ENCODE measurements at places on chromosomes 7 and 10.
A peak's percentile ranks its signal among the peaks of the same experiment; 100 is the strongest.

- DNase-seq: no peak
Observed at GRCh38 chr10:97058521-97058920, 127.2 kb downstream of the SLIT1 start.

GRCh38 chr10:36608866-36609265 is 516.5 kb upstream of the ANKRD30A start:
- DNase-seq: no peak

DNA sequence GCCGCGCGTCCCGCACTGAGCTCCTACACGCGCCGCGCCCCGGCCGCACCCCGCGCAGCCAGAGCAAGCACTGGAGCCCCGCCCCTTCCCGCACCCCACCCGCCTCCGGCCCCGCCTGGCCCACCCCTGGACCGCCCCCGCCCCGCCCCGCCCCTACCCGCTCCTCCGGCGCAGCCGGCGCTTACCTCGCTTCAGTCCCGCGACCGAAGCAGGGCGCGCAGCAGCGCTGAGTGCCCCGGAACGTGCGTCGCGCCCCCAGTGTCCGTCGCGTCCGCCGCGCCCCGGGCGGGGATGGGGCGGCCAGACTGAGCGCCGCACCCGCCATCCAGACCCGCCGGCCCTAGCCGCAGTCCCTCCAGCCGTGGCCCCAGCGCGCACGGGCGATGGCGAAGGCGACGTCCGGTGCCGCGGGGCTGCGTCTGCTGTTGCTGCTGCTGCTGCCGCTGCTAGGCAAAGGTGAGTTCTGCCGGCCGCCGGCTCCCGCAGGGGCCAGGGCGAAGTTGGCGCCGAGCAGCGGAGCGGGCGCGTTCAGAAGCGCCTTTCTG is at the start of gene RET:
RET (plus strand) TSS at position 194 of the 545 bp plus-strand sequence; CDS start at position 384, 190 bp downstream.
- no peak for DNase-seq

GRCh38 chr7:20151708-20152456 is 65.3 kb downstream of the MACC1 start:
- no peak for DNase-seq

- DNase-seq: no peak
Observed at GRCh38 chr10:89887830-89888229, 186.4 kb downstream of the KIF20B start.

GRCh38 chr10:7211857-7212577 is 198.8 kb downstream of the SFMBT2 start:
- no peak for DNase-seq

GRCh38 chr7:65938336-65938895 is 43.6 kb downstream of the GUSB start:
- DNase-seq: no peak

- no peak for DNase-seq
Observed at GRCh38 chr10:36221101-36221500, 579.0 kb upstream of the FZD8 start.

- DNase-seq: no peak
Observed at GRCh38 chr7:112572669-112573301, 92.0 kb downstream of the LSMEM1 start.

- DNase-seq: no peak
Observed at GRCh38 chr7:37286454-37286832, 162.2 kb downstream of the ELMO1 start.

- DNase-seq: no peak
Observed at GRCh38 chr10:88459530-88459929, 123.6 kb downstream of the RNLS start.

- no peak for DNase-seq
Observed at GRCh38 chr7:124856299-124856888, 73.2 kb downstream of the POT1 start.

DNA sequence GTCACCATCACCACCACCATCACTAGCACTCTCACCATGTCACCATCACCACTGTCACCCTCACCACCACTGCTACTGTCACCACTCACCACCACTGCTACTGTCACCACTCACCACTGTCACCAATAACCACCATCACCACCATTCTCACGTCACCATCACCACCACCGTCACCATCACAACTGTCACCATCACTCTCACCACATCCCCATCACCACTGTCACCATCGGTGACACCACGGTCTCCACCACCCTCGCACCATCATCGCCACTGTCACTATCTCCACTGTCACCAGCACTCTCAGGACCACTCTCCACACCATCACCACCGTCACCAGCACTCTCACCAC is 130.4 kb downstream of the MAD1L1 start:
- DNase-seq: no peak

- DNase-seq: no peak
Observed at GRCh38 chr7:29372351-29373090, 177.9 kb downstream of the CHN2 start.

GRCh38 chr7:151244841-151245346 is 3.6 kb downstream of the SMARCD3 start:
- no peak for DNase-seq

DNA sequence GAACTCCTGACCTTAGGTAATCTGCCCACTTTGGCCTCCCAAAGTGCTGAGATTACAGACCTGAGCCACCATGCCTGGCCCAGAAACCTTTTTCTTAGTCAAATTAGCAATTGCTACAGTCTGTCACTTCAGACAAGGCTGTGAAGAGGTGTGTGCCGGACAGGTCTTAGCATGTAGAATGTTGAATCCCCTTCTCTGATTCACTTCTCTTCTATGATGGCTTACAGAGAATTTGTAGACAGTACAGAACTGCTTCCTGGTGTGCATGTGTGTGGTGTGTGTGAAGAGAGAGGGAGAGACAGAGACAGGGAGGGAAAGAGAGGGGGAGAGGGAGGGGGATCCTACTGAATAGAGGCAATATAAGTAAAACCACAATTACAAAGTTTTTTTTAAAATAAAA is 150.4 kb downstream of the PARD3 start:
- no peak for DNase-seq

GRCh38 chr7:23273141-23273599 is 26.0 kb upstream of the MALSU1 start:
- peak; percentile 91 for DNase-seq

DNA sequence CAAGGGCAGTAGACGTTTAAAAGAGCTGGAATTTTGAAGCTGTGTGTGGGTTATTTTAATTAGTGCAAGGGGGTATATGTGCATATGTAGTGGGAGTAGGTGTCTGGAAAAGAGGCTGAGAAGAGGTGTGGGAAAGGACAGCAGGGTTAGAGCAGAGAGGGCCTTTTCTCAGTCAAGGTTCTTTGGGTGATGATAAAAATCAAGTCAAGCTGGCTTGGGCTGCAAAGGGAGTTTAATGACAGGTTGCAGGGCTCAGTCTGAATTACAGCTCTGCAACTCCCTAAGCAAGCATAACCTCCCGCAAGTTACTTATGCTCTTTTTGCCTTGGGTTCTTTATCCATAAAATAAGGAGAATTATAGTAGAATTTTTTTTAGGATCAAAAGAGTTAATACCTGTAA is 83.5 kb downstream of the RELN start:
- DNase-seq: no peak

GRCh38 chr10:12833451-12833850 is 168.1 kb downstream of the CCDC3 start:
- no peak for DNase-seq

DNA sequence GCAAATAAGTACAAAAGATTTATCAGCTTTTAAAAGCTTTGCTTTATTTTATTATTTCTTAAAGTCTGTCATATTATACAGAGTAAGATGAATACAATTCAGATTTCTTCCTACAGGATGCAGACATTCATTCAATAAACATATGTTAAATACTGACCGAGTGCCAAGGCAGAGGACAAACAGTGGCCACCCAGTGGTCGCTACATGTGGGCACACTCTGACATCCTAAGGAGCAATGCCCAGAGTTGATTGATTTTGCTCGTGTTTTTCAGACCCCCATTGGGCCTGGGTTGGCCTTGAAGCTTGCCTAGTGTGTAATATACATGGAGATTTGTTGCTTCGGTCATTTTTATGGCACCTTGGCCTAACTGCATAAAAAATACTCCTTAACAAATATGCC is 201.2 kb downstream of the CCDC3 start:
- DNase-seq: no peak

DNA sequence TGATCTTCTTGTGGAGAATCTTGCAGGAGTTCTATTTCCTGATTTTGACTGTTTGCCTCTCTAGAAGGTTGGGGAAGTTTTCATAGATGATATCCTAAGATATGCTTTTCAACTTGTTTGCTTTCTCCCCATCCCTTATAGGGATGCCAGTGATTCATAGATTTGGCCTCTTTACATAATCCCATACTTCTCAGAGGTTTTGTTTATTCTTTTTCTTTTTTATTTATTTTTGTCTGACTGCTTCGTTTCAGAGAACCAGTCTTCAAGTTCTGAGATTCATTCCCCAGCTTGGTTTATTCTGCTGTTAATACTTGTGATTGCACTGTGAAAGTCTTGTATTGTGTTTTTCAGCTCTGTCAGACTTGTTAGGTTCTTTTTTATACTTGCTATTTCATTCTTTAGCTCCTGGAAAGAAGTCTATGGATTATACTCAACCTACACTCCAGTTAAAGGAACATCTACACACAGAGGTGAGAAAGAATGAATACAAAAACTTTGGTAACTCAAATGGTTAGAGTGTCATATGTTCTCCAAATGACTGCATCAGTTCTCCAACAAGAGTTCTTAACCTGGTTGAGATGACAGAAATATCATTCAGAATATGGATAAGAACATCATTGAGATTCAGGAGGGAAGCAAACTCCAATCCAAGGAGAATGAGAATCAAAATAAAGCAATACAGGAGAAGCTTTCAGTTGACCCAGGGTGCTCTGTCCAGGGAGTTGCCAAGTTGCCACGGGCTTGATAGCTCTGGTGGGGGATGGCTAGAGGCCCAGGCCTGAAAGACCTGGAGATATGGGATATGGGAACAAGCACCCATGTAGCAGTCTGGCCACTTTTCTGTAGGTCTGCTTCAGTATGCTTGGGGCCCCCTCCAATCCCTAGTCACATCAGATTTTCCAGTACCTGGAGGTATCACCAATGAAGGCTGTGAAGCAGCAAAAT is 150.3 kb downstream of the AHR start:
- no peak for DNase-seq

- no peak for DNase-seq
Observed at GRCh38 chr10:8227246-8227645, 172.8 kb downstream of the GATA3 start.

- DNase-seq: no peak
Observed at GRCh38 chr7:90188281-90188680, 23.3 kb upstream of the STEAP2 start.

DNA sequence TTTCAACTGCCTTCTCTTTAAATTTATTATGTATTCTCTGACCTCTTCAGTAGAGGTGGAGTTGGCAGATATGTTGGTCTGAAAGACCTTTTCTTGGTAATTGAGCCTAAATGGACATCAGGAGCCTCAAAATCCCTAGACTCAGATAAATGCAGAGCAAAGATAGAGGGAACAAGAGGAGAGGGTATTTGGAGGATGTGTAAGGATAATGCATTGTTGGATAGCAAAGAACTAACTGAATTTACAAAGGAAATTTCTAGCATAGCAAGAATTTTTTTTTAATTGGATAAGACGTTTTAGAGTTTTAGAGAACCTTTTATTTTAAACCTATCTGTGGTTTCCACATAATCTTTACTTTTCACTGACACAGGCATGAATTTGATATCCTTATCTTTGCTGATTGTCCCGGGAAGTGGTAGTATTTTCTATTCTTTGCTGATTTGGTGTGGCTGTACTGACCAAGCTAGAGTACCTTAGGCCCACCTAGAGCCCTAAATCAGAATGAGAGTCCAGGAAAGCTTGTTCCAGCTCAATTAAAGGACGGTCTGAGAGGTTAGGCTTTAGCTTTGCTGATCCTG is 91.3 kb downstream of the NRF1 start:
- DNase-seq: no peak

DNA sequence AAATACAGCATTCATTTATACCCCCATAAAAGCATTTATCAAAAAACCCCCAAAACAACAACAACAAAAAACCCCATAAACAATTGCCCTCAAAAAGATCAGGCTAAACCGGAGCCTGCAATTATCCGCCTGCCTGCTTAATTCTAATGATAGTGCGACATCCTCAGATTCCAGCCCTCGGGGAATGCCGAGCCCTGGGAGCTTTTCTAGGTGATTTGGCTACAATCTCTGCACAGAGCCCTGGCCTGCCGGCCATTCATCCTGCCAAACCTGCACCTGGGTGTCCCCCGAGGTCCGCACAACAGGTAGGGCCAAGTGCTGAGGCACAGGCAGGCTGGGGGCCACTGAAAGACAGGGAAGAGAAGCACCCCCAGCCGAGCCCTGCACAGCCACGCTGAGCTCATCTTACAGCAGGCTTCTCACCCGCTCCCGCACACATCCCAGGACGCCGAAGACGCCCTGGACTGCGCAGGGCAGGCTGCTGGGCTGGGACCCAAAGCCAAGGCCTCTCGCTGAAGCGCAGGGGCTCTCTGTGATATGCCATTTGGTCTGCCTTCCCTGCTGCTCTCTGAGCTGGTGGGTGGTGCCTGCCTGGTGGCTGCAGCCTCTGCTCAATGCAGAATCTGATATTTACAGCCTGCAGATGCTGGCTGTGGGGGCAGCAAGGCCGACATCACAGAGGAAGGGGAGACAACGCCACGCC is 57.5 kb downstream of the CAMK2B start:
- no peak for DNase-seq

GRCh38 chr7:50349399-50349798 is 44.9 kb downstream of the IKZF1 start:
- DNase-seq: no peak

GRCh38 chr10:93417921-93418320 is 64.2 kb downstream of the MYOF start:
- no peak for DNase-seq

GRCh38 chr10:71031026-71031425 is 142.7 kb upstream of the PCBD1 start:
- DNase-seq: no peak

DNA sequence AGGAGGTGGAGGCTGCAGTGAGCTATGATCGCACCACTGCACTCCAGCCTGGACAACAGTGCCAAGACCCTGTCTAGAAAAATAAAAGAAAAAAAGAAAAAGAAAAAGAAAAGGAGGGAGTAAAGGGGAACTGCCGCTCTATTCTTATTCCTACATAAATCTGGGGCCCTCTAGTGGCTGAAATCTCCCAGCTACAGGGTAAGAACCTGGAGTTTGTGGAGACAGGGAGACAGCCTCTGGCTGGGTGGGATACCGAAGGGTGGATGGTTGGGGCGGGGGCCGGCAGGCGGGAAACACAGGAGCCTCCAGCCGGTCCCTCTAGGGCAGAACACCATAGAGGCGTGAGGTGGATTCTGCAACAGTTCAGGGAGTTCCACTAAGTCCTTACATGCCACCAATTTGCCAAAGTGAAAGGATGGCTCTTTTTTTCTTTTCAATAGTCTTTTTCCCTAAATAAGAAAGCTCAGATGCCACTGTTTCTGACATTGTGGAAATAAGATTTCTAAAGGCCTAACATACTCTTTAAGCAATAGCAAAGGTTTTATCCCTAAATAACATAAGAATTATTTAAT is 117.3 kb downstream of the SVIL start:
- no peak for DNase-seq

Data from stimulated activated CD4-positive, alpha-beta T cell treated with anti-CD3 and anti-CD28 coated beads, Interleukin-4, amount 100 ng/mL, for 4 hours (primary cell).